CD8-positive, alpha-beta memory T cell (primary cell): ENCODE measurements at places on chromosomes 7 and 10.

DNA sequence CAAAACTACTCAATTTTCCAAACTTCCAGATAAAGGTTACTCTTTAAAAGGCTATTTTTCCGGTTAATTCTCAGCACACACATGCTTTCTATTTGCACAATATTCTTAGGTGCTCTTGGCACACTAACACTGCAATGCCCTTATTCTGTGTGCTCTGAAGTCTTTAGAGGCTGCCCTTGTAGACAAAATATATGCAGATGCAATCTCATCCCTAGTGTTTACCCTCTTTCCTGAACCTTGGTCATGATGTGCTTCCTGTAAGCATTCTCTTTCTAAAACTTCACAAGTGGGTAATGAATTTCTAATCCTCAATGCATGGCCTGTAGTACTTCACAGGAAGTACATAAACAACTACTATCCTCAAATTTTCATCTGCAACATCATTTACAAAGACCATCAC lies 41.1 kb upstream of the TUBB8 start:
- no peak for DNase-seq

DNA sequence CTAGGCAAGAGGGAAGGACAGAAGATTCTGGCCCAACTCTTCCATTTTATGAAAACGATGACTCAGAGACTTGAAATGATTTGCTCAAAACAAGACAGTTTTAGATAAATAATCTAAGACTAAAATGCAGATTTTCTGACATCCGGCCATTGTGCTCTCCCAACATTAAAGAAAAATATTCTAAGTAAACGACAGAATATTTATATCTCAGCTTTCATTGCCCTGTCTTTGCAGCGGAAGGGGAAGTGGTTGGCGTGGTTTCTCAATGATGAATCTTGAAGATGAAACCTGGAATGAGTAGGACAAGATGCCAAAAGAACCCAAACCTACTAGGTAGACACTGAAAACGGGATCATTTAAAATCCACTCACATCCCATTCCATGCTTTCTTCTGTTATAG lies 28.9 kb upstream of the NPY start:
- DNase-seq, result no peak

- DNase-seq, result no peak
Observed at GRCh38 chr7:143015084-143015483, 11.8 kb downstream of the OR9A2 start.

- DNase-seq, result no peak
Observed at GRCh38 chr7:7183838-7184463, 1.6 kb downstream of the C1GALT1 start.

DNA sequence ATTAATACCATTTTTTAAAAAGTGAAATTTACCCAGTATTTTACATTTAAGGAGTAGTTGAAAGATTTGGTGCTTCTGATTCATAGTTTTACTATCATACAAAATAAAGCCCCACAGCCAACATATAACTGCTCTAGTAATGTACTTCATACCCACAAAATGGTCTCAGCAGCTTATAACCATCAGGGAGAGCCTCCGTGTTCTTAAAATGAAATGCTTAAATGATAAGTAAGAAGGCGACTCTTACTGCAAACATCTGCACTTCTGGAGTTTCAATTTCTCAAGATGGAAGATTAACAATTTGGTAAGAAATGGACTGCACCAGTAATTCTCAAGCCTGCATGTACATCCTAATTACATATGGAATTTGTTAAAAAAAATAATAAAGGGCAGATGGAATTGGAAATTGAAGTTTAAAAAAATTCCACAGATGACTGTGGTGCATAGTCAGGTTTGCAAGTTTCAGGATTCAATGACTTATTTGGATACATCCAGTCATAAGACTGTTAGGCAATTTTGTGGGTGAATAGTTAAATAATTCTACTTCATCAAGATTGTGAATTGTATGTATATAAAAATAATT lies 461.0 kb downstream of the KIF20B start:
- DNase-seq, result no peak

- DNase-seq, result no peak
Observed at GRCh38 chr10:96243296-96243695, 28.1 kb downstream of the BLNK start.

GRCh38 chr10:109871476-109871875 lies 51.8 kb downstream of the XPNPEP1 start:
- no peak for DNase-seq

DNA sequence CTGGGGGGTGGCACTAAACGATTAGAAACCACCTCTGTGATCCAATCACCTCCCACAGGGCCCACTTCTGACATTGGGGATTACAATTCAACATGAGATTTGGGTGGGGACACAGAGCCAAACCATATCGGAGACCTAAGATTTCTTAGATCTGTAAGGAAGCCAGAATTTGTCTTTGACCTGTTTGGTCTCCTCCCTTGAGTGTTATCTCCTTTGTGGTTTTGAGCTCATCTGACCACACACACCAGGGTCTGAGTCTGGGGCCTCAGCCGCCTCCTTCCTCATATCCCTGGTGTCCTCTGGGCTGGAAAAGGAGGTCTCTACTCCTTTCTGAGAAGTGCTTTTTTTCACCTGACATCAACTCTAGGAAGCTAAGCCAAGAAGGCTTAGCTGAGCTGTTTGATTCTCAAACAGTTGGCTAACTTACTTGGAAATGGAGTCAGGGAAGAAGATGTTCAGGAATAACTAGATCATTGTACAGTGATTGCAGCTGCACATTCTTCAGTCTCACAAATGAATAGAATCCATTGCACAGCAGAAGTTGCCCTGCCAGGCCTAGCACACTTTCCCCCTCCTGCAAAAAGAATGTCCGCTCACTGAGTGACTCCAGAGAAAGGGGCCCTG lies 167.4 kb downstream of the ARHGAP21 start:
- no peak for DNase-seq

DNA sequence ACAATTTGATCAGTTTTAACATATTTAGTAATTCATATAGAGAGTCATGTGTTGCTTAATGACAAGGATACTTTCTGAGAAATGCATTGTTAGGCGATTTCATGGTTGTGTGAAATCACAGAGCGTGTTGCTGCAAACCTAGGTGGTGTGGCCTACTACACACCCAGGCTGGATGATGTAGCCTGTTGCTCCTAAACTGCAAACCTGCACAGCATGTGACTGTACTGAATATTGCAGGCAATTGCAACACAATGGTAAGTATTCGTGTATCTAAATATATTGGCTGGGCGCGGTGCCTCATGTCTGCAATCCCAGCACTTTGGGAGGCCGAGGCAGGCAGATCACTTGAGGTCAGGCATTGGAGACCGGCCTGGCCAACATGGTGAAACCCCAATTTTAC lies 73.7 kb upstream of the BAIAP2L1 start:
- no peak for DNase-seq

GRCh38 chr7:2523941-2524807 lies 4.6 kb downstream of the LFNG start:
- no peak for DNase-seq

GRCh38 chr7:55265836-55266642 lies 99.1 kb upstream of the LANCL2 start:
- DNase-seq, result no peak

GRCh38 chr7:2851497-2851896 lies 7.4 kb upstream of the GNA12 start:
- no peak for DNase-seq

GRCh38 chr7:9082203-9082602 lies 648.8 kb downstream of the NXPH1 start:
- no peak for DNase-seq

DNA sequence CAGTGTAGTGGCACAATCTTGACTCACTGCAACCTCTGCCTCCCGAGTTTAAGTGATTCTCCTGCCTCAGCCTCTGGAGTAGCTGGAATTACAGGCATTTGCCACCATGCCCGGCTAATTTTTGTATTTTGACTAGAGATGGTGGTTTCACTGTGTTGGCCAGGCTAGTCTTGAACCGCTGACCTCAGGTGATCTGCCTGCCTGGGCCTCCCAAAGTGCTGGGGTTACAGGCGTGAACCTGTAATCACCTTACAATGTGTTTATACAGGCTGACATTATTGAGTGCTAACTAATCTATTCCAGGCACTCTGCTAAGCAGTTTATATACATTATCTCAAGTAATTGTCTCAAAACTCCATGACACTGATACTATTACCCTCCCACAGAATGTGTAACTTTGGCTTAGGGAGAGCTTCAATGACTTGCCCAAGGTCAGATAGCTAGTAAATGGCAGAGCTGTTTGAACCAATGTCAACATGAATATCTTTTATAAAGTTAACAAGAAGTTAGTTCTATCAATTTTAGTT lies 36.8 kb downstream of the KIFBP start:
- no peak for DNase-seq

DNA sequence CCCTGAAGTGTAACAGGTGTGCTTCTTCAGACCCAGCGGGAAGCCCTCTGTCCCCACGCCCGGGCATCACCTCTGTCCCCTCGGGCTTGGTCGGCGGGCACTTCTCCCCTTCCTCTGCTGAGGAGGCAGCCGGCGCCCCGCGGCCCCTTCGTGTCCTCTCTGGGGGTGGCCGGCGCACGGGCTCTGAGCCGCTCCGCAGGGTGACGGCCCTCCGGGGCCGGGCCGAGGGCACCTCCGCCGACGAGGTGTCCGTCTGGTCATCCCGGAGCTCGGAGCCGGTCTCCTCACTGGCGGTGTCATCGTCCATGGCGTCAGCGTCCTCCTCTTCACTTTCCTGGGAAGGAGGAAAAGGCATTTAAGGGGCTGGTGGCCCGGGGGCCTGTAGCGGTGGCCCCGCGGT lies 239.0 kb downstream of the SFMBT2 start:
- no peak for DNase-seq

DNA sequence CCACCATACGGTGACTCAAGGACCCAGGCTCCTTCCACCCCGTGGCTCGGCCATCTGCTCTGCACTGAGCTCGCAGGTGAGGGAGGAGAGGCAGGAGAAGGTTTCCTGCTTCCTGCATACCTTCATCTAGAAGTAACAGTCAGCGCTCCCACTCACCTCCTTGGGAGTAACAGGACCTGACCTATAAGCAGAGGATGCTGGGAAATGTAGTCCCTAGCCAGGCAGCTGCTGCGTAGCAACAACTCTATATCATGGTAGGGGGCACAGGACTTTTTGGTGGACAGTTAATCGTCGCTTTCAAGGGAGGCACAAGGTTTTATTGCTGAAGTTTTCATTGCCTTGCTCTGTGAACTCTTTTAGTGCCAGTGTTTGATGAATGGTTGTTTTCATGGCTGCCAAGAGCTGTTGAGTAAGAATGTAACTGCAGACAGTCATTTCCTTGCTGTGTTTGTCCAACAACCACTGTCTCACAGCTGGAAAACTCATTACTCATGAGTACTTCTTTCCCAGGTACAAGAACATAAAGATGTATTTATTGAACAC lies 10.2 kb upstream of the ZFYVE27 start:
- DNase-seq, result no peak

- no peak for DNase-seq
Observed at GRCh38 chr7:40519009-40519408, 384.2 kb downstream of the SUGCT start.

DNA sequence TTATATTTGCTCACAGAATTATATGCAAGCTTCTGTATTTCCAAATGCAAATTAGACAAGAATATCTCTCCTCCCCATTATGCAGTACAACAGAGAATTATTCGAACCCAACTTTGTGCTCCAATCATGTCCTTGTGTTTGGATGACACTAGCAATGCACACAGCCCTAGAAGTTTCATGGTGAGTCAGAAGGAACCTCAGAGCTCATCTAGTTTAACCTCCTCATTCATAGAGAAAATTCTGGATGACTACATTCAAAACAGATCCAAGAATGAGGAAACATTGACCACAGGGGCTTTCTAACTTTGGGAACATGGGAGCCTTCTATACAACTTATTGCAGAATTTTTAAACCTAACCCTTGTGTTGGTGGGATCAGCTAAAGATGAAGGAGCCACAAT lies 12.8 kb upstream of the ARID5B start:
- no peak for DNase-seq

- no peak for DNase-seq
Observed at GRCh38 chr10:58439632-58440364, 54.6 kb downstream of the TFAM start.

DNA sequence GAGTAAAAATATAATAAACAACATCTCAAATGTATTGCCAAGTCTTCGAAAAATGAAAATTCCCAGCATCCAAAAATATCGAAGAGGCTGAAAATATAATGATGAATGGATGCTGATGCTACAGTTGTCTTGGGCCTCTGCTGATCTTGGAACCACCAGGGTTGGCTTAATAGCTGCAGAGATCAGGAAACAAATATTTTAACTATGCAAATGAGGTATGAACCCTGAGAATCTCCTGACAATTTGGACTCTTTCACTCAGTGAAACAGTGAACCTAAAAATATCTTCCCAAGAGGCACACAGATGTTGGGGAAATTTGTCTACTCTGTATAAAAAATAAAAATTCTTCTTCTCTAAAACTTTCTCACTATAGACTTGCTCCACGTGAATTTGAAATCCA lies 97.7 kb upstream of the EGFR start:
- no peak for DNase-seq

- no peak for DNase-seq
Observed at GRCh38 chr10:61761825-61762217, 99.1 kb downstream of the CABCOCO1 start.

DNA sequence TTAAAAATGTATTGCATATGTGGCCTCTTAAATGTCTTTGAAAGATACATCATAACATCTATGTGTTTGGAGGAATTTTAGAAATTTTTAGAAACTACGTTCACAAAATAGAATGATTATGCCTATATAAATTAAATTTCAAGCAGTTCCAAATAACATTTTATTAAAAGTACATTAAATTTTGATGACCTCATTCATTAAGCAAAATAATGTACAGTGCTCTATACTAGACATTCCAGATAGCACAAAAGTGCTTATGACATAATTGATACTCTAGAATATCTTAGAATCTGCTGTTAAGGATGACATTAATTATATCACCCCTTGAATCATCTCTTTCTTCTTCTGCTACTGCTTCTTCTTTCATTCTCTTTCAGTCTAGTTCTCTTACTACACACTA lies 528.9 kb downstream of the GFRA1 start:
- no peak for DNase-seq

- DNase-seq, result no peak
Observed at GRCh38 chr10:28947171-28947570, 269.9 kb downstream of the BAMBI start.

DNA sequence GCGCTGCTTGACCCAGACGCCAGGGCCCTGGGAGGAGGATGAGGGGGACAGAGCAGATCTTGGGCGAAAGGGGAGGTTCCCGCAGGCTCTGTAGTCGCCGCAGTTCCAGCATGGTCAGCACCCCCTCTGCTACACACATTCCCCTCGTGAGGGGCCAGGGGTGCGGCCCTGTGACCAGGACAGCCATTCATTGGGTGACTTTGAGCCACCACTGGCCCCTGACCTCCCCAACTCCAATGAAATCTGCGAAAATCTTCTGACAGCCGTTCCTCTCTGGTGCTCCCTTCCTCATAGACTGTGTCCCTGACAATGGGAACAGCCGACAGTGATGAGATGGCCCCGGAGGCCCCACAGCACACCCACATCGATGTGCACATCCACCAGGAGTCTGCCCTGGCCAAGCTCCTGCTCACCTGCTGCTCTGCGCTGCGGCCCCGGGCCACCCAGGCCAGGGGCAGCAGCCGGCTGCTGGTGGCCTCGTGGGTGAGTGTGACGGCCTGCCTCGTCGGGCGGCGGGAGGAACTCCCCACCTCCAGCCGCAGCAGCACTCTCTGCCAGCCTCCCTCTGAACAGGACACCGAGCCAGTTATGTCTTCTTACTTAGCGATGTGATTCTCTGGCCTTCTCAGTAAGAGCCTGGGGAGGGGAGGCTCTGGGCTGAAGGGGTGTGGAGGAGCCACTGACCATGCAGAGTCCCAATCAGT lies 825 bp downstream of the TMEM176A start:
- no peak for DNase-seq

- DNase-seq, result no peak
Observed at GRCh38 chr10:13395540-13395939, 47.4 kb upstream of the SEPHS1 start.

- peak; percentile 53 for DNase-seq
Observed at GRCh38 chr7:101815826-101816594, 1.4 kb upstream of the CUX1 start.
